NCI-H345 (cell line): ENCODE measurements at places on chromosomes 2 and 18.

DNA sequence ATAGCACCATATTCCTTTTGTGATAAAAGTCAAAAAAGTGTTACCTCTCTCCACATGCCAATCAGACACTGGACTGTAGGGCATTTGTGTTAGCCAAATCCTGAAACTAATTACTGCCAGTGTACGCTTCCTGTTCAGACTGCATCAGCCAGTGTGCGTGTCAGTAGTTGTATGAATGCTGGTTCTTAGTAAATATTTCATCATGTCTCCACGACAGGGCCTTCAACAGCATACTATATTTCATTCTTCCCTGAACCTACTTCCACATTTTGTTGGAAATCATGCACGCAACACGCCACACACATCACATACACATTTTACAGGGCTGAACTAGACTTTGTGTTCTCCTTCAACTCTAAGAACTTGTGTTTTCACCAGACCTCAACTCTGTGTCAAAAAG is 77.5 kb downstream of the EPB41L3 start:
- no peak for DNase-seq

DNA sequence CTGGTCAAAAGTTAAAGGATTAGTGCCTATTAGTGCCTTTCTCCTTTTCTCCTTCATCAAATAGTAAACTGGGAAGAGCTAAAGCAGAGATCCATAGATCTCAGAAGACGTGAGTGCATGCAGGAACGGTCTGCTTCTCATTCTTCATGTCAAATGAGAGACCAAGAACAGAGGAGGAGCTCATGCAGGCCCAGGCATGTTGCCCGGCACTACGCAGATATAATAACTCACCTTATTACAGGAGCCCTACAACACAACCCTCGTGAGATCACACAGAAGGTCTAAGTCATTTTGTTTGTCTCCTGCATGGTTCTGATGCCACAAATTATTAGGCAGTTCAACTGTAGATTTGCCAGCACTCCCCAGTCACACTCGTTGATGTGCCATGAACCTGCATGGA is 71.8 kb downstream of the CMPK2 start:
- DNase-seq = no peak

GRCh38 chr2:107325981-107326786 is 440.2 kb upstream of the ST6GAL2 start:
- DNase-seq = no peak

GRCh38 chr18:36567800-36568199 is 261.0 kb downstream of the TPGS2 start:
- DNase-seq = no peak

DNA sequence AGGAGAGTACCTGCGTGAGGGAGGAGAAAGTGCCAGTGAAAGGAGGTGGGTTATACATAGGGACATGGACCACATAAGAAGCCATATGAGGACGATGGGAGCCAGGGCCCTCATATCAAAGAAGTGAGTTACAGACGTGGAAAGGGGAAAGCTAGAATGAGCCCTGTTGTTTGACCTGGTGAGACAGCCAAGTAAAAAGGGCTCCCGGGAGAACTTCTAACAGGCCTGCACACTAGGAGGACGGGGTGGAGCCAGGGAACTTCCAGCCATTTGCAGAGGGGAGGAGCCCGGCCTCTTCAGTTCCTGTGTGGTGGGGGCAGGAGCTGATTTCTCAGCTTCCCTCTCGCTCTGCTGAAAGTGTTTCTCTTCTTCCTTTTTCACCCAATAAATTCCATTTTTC is 84.1 kb upstream of the SLC66A3 start:
- DNase-seq = no peak

- DNase-seq = no peak
These were observed 170.3 kb downstream of the MAIP1 start for GRCh38 chr2:200125444-200126284.

DNA sequence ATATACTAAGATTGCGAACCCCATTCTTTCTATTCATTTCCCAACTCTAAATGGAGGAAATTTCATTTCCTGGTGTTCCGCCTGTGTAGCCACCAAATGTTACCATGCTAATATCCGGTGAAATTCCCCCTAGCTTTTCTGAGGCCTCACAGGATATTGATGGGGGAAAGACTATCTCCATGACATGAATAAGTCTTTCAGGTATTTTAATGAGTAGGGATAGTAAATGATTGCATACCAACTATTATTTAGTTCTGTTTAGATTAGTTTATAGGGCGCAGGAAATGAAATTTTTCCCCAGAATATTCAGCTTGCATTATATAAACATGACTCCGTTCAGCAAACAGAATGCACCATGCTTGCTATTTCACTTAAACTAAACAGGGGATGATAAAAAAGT is 55.4 kb downstream of the COL5A2 start:
- no peak for DNase-seq

DNA sequence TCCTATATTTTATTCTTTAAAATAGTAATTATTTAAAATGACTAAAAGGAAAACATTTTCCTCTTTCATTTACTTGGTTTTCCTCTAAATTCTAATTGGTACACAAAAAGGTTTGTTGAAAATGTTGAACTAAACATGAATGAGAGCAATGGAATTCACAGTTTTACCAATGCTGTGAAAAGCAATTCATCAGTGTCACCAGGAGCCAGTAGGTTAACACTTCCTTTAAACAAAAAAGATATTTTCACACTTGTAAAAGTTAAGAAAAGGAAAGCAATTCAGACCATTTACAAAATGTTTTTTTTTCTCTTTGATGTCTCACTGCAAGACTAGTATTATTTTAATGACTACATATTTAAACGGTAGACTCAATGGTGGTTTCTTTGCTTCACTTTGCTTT is 341.6 kb downstream of the RIT2 start:
- DNase-seq = no peak

DNA sequence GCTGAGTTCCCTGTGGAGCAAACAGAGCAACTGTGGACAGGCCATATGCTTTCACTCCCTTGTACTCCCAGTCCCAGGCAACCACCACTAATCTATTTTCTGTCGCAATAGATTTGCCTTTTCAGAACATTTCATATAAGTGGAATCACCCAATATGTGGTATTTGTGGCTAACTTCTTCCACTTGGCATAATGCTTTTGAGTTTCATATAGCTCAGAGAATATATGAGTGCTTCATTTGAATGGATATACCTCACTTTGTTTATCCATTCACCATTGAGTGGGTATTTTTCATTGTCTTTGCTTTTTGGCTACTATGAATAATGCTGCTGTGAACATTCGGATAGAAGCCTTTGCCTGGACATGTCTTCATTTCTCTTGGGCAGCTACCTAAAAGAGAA is 151.9 kb downstream of the CERS6 start:
- no peak for DNase-seq

DNA sequence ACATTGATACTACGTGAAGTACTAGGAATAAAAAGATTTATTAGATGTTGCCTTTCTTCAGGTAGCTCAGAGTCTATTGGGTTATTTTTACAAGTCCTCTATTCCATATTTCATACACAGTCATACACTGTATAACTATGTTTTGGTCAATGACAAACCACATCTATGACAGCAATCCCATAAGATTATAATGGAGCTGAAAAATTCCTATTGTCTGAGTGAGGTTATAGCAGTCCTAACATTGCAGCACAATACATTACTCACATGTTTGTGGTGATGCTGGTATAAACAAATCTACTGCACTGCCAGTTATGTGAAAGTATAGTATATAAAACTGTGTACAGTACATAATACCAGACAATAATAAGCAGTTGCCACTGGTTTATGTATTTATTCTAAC is 595.1 kb downstream of the MBD2 start:
- DNase-seq = no peak

- no peak for DNase-seq
These were observed 28.2 kb upstream of the IL1R1 start for GRCh38 chr2:102114290-102114721.

DNA sequence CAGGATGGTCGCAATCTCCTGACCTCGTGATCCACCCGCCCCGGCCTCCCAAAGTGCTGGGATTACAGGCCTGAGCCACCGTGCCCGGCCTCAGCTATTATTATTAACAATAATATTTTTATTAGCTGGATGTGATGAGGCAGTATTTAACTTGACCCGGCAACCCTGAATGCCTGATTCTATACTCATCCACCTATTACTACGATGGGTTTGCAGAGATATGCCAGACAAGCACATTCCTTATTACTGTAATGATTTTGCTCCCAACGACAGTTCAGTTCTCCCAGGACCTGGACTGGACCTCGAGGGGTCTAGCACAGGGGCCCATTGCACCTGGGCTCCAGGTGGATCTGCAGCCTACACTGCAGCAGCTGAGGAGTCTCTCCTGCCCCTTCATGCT is 32.6 kb downstream of the BMP10 start:
- DNase-seq = no peak

DNA sequence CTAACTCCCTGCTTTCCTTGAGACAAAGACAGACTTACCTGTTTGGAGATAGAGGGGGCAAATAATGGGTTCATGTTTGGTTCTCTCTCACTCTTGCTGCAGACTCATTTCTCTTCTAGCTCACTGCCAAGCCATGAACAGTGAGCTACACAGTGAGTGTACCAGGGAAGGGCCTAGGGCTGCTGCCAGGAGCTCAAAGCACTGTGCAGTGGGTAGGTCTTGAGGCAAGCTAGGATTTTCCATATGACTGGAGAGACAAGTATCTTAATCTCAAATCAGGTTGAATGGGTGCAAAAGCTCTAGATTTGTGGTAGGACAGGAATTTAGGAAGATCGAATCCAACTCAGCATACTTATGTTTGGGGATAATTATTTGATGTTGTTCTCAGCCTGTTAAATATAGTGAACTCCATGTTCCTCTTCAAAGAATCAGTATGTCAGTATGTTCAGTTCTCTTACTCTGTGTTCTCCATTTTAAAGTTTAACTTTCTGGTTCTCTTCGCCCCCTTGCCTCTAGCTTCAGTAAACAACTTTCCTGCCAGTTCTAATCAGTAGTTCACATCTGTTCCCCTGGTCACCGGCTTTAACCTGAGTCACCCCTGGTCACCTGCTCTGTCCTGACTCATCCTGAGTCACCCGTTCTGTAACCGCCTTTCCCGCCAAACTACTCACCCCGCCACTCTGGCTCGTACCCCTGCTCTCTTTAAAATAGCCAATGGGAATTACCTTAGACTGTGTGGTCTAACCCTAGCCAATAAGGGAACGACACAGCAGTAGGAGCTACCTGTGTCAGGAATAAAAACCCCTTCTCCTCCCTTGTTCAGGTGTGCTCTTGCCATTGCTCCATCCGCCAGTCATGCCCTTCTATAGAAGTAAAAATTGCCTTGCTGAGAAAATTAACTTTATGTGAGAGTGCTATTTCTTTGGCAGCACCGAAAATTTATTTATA is 21.9 kb downstream of the SLC25A52 start:
- no peak for DNase-seq

DNA sequence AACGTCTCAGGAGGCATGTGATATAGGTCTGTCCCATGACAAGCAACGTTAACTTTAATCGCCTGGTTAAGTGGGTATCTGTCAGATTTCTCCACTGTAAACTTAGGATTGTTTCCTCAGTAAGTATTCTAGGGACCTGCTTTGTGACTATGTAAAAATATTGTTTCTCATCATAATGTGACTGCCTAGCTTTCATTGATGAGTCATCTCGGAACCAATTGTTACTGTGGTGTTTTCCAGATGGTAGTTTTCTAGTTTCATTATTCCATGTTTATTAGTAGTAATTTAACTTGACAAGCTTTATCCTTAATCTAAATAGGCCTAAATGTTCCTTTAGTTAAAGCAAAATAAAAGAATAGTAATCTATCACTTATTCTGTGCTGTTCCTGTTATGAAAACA is 28.2 kb upstream of the GATA6 start:
- DNase-seq = no peak

GRCh38 chr18:57352271-57352701 is at the start of gene ST8SIA3:
ST8SIA3 (plus strand) TSS chr18:57352557; CDS start chr18:57352847, 290 bp downstream.
- DNase-seq = peak; percentile 58

DNA sequence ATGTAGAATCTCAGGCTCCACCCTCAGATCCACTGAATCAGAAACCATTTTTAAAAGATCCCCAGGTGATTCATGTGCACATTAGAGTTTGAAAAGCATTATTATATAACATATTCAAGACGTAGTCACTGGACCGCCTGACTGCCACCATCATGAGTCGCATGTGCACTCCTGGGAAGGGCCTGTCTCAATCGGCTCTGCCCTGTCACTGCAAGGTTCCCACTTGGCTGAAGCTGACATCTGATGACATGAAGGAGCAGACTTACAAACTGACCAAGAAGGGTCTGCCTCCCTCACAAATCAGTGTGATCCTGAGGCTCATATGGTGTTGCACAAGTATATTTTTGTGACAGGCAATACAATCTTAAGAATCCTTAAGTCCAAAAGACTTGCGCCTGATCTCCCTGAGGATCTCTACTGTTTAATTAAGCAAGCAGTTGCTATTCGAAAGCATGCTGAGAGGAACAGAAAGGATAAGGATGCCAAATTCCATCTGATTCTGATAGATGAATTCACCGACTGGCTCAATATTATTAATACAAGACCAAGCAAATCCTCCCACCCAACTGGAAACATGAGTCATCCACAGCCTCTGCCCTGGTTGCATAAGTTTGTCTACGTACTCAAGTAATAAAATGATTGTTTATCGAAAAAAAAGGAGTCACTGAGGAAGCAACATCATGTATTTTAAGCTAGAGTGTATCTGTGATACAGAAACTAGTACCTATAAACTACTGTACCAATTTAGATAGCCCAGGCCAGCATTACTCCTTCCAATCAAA is 26.2 kb downstream of the ATAD2B start:
- DNase-seq = no peak

DNA sequence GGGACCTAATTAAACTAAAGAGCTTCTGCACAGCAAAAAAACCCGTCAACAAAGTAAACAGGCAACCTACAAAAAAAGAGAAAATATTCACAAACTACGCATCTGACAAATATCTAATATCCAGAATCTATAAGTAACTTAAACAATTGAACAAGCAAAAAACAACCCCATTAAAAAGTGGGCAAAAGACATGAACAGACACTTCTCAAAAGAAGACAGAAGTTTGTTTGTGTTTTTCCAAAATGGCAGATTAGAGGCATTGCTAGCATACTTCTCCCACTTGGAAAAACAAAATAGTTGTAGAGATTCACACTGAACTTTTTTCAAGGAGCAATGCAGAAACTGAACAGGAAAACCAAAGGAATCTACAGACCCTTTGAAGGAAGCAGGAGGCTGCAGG is 37.6 kb downstream of the FLACC1 start:
- DNase-seq = no peak

- DNase-seq = no peak
These were observed 8.4 kb upstream of the KCNG2 start for GRCh38 chr18:79789091-79789891.

DNA sequence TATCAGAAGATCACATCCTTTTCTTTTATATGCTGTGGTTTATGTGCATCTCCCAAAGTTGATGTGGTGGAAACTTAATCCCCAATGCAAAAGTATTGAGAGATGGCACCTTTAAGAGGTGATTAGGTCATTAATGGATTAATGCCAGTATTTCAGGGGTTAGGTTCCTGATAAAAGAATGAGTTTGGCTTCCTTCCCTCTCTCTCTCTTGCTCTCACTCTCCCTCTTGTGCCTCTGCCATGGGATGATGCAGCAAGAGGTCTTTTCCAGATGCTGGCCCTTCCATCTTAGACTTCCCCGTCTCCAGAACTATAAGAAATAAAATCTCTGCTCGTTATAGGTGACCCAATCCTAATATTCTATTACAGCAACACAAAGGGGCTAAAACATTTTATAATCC is 85.0 kb downstream of the TTC27 start:
- DNase-seq = no peak

GRCh38 chr18:13278062-13278630 is 59.6 kb downstream of the LDLRAD4 start:
- DNase-seq = no peak

- DNase-seq = no peak
These were observed 51.9 kb upstream of the NAB1 start for GRCh38 chr2:190596993-190597392.

GRCh38 chr18:23058746-23059415 is 76.4 kb upstream of the CABLES1 start:
- DNase-seq = no peak

GRCh38 chr2:157439824-157440186 is 4.1 kb downstream of the CYTIP start:
- no peak for DNase-seq
